ENCODE measurements at places on chromosomes 1 and 21.

DNA sequence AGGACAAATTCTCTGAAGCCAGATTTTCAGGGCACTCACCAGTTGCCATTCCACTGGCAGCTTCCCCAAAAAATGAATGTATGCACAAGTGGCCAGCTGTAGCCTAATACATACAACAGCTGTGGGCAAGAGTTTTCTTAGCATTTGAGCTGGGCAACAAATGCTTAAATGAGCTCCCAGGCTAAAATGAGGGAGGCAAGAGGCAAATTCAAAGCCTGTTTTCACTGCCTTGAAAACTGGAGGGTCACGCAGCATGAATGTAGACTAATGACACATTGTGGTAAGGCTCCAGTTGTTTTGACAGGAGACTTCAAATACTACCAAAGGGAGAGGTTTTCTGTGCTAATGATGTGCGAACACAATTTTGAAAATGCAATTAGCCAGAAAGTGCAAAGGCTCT lies 88.2 kb downstream of the TIAM1 start:
- no peak for DNase-seq

DNA sequence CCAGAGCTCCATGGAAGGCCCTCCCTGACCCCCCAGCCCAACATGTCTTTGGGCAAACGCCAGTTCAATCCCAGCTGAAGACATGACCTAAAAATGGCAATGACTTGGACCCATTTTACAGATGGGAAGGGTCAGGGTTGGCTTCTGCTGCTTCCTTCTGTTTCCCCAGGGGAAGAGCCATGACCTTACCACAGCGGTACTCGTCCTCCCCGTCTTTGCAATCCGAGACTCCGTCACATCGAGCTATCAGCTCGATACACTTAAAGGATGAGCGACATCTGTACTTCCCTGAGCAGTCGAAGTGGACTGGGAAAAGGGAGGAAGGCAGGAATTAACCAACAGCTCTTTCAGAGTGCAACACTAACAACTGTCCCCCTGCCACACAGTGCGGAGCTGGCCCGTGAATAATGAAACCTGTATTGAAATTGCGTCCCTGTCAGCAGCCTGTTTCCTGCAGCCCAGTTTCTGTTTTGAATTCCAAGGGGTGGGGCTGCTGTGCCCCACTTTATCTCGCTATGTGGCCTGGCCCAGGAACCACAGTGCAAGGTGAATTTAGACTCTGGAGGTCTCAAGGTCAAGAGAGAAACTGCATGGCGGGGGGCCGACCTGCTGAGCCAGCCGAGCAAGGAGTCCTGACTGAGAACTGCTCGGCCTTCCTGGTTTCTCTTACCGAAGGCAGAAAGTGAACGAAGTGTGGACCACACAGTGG lies 7.0 kb downstream of the TMPRSS3 start:
- no peak for DNase-seq

DNA sequence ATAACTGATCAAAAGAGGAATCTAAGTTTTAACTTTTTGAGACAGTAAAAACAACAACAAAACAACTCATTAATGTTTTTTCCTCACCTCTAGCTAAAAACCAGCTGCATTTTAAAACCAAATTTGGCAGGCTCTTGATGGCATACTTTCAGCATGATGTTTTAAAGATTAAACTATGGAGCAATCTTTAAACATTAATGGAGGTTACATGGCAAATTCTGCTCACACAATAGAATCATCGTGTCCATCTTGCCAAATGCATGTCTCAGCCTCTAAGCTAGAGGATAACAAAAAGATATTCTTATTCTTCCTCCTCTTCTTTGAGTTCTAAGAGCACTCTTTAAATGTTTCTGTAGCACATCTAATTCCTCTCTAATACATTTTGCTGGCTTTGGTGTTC lies 579.8 kb upstream of the PKN2 start:
- DNase-seq: no peak

GRCh38 chr1:197619008-197619640 lies 156.2 kb downstream of the DENND1B start:
- no peak for DNase-seq

GRCh38 chr1:221664253-221664652 lies 77.6 kb downstream of the DUSP10 start:
- DNase-seq: no peak

DNA sequence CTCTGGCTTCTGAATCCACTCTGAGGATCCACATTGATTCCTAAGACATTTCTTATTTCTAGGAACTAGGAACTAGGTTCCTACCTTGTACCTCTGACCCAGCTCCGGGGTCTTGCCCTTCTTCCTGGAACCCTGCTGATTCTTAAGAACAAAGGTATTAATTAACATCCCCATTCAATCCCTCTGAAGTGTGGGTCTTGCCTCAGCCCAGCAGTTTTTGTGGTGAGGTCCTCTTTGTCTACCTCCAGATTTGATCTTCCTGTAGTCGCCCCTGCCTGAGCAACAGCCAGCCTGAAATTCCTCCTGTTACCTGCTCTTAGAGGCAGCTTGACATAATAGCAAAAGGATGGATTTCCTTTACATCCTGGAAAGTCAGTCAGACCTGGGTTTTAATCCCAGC lies 46.7 kb upstream of the CAMK1G start:
- DNase-seq: no peak

- no peak for DNase-seq
These were observed 4.7 kb upstream of the FTCD start for GRCh38 chr21:46159841-46160656.

- no peak for DNase-seq
These were observed 28.1 kb upstream of the ACBD6 start for GRCh38 chr1:180530501-180530900.

Measured in left renal cortex interstitium (tissue), 4 donors.